ENCODE measurements at places on chromosomes 12 and 14. TPM values are rescaled to one million over a fixed set of nuclear protein-coding genes. Genes with fewer than 3 reads are reported as not detected.

DNA sequence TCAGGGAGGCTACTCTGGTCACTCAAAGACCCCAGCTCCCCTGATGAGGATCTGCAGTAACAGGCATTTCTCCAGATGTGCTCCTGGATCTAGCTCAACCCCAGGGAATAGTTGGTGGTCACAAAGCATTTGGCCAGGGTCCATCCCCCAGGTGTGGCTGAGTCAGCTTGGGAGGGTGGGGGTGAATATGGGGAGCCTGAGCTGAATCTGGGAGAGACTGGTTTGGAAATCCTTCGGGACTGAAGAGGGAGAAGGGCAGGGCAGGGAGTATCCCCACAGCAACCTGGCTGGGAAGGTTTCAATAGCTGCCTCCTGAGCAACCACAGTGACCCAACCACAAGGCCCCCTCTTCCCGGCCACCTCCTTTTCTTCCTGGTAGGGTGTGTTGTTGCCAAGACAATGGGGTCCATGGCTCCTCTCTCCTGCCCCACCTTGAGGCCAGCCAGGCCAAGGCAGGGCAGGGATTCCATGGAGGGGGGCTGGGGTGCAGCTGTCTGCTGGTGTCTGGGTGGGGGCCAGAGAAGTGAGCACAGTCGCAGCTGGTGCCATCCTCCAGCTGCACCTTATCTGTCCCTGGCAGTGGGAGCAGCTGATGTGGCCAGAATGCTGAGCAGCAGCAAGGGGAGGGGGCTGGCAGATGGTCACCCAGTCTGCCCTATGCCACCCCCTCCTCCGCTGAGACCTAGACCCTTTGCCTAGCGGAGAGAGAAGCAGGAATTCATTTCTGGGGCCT is 5.5 kb downstream of the ASIC1 start:
- no peak for DNase-seq

DNA sequence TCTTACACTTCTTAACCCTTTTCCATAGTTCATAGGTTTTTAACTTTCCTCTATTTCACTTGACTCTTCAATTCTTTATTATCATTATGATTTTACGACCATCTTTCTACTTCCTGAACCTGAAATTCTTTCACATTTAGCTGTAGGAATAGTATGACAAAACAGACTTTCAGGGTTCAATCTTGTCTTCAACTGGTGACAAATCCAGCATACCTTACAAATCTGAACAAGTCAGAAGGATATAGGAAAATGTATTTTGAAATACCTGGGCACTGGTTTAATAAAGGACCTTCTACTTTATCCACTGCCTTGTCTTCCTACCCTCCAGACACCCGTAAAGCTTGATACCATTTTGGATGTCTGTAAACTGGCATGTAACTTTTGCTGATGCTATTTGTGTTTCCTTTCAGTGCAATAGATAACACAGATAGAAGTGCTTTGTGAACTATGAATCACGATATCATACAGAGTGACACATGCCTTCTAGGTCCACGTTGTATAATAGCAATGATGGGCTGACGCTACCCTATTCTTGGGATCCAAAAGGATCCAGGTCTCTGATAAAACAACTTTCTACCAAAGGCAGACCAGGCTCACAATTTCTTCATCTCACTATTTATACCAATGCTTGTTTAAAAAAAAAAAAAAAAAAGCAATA is 77.4 kb upstream of the SAV1 start:
- DNase-seq: no peak

- no peak for DNase-seq
Observed at GRCh38 chr12:42946871-42947381, 357.4 kb upstream of the PRICKLE1 start.

- no peak for DNase-seq
Observed at GRCh38 chr14:68814238-68814538, 21.3 kb upstream of the ZFP36L1 start.

Gene KRT3
- not detected for total RNA-seq

Gene FKBP3
- 76.0 TPM for total RNA-seq

All from left cardiac atrium (tissue), 4 donors.